Pancreas (tissue), 10 donors: ENCODE measurements at places on chromosomes 16 and 17. TPM values are rescaled to one million over a fixed set of nuclear protein-coding genes. Genes with fewer than 3 reads are reported as not detected.

The TLCD1 gene
- total RNA-seq = 3.7 TPM

The NPIPB9 gene
- total RNA-seq = not detected

The DNAI2 gene
- not detected for total RNA-seq

The BAIAP3 gene
- 12.6 TPM for total RNA-seq

The CLDN6 gene
- 2.0 TPM for total RNA-seq

GRCh38 chr17:33302394-33302793 is 9.3 kb upstream of the ASIC2 start:
- DNase-seq = no peak

DNA sequence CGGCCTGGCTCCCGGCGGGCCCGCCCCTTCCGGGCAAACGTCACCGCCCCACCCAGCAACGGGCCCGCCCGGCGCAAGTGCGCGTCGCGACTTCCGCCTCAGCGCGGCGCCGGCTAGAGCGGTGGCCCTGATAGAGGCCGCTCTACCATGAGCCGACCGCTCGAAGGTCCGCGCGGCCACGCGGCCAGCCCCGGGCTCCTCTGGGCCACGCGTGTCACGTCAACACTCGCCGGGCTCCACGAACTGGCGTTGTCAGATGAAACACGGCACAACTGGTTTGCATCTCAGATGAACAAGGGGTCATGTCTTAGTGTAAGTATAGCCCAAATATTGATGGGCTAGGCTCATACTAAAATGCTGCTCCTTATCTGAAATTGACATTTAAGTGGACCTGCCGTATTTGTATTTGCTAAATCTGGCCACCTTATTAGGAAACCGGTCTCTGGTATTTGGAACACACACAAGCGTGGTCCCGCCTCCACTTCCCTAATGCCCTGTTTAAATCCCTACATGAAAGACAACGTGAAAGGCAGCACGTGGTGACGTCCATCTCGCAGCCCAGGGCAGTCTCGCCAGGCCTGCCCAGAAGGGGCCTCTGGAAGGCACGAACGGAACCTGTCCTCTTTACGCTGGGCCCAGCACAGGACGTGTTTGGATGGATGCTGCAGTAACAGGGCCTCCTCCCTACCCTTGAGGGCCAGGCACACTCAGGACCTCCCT is at the start of gene ZNF598:
TSS of gene ZNF598 (minus strand) at position 31 of the 720 bp plus-strand sequence.
- peak; percentile 92 for DNase-seq

DNA sequence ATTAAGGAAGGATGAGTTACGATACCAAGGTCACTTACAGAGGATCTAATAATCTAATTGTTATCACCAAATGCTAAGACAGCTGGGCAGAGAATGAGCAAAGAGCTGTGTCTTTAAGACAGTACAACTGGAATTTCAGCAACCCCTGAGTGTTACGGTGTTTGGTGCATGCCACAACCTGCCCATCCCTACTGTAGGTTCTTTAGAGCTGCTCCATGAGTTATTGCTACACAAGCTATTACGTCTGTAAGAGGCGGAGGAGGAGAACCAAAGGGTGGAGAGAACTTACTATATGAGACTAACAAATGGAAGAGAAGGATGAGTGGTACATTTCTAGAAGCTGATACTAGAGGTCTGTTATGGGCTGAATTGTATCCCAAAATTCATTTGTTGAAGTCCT is 14.2 kb upstream of the C17orf78 start:
- no peak for DNase-seq

- no peak for DNase-seq
Observed at GRCh38 chr17:69574257-69575197, 160.0 kb downstream of the MAP2K6 start.

DNA sequence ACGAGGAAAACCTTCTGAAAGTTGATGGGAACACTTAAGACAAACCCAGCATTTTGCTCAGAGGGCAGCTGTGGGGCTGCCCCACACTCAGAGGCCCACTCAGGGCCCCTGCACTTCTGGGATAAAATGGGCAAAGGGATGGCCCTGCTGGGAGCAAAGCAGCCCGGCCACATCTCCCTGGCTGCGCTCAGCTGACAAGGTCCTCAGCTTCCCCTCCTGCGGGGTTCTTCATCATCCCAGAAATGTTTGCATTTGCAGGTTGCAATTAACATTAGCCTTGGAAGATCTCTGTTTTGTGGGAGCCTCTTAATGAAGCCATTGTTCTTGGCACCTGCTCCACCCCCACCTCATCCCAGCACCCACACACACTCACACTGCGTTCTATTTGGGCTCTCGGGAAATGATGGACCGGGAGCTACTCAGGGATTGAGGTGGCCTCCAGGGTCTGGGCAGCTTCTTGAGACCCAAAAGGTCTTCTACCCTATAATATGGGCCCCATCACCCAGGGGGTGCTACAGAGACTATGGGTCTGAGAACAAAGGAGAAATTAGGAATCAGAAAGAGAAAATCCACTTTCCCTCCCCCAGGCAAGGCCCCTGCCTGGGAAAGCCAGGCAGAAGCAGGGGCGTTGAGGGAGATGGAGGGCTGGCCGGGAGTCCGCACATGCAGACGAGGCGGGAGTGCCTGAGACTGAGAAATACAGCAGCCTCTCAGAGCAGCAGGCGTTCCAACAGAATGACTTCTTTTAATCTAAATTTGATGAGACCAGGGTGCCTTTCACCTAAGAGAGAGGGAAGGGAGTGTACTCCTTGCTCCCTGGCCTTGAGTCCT is 53.7 kb upstream of the RPL38 start:
- DNase-seq = no peak

DNA sequence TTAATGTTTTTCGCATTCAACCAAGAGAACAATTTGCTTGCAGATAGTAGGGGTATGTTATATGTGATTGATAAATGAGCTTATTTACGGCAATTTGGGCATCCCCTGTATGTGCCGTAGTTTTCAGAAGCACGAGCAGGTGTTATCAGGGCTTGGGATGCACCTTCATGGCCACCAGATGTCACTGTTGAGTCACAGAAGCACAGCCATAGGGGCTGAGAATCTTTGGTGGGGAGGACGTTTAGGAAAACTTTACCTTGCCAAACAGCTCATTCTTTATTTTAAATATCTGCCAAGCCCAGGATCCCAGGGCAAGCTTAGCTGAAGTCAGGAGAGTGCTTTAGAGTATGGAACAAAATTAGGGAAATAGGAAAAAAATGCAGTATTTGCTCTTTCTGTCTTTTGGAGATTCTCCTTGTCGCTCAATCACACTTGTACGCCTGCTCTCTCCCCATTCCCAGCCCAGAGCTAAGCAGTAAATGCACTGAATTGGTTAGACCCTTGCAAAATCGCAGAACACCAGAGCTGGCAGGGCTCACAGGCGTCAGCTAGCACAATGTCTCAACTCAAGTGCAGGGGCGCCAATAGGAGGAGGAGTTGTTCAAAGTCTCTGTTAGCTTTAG is 93.6 kb upstream of the MPHOSPH6 start:
- DNase-seq = no peak

DNA sequence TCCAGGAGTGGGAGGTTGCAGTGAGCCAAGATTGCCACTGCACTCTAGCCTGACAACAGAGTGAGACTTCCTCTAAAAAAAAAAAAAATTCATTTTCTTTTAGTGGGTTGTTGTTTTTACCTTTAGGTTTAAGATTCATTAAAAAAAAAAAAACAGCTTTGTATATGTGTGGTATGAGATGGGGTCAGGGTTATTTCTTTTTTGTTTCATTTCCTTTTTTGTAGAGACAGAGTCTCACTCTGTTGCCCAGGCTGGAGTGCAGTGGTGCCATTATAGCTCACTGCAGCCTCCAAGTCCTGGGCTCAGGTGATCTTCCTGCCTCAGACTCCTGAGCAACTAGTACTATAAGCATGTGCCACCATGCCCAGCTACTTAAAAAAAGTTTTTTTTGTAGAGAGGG is 47.0 kb downstream of the BCAS3 start:
- no peak for DNase-seq
